Activated T-cell treated with anti-CD3 and anti-CD28 coated beads for 24 hours (primary cell): ENCODE measurements at places on chromosomes 11 and 22.

DNA sequence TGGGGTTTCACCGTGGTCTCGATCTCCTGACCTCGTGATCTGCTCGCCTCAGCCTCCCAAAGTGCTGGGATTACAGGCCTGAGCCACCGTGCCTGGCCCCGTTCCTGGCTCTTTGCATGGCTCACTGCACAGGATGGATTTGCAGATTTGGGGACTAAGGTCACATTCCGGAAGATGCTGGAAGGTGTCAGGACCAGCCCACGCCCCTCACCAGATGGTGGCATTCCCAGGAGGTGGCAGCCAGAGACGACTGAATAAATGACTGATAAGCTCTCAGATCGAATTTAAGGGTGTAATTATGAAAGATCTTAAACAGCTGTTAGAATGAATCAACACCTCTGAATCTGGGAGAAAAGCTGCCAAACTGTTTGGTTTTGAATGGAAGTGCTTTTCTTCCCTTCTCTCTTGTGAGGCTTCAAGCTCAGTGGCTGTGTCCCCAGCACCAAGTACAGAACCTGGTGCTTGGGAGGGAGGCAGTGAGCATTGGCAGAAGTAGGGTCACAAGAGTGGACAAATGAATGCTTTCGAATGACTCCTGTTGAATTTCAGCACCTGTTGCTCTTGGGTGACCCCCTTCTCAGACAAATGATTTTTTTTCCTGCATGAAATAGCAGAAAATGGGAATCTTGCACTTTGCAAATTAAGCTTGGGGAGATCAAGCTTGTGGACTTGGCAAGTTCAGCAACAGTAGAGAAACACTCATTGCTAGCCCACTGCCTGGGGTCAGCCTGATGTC, 69.6 kb downstream of the KIAA1671 start:
- no peak for DNase-seq

DNA sequence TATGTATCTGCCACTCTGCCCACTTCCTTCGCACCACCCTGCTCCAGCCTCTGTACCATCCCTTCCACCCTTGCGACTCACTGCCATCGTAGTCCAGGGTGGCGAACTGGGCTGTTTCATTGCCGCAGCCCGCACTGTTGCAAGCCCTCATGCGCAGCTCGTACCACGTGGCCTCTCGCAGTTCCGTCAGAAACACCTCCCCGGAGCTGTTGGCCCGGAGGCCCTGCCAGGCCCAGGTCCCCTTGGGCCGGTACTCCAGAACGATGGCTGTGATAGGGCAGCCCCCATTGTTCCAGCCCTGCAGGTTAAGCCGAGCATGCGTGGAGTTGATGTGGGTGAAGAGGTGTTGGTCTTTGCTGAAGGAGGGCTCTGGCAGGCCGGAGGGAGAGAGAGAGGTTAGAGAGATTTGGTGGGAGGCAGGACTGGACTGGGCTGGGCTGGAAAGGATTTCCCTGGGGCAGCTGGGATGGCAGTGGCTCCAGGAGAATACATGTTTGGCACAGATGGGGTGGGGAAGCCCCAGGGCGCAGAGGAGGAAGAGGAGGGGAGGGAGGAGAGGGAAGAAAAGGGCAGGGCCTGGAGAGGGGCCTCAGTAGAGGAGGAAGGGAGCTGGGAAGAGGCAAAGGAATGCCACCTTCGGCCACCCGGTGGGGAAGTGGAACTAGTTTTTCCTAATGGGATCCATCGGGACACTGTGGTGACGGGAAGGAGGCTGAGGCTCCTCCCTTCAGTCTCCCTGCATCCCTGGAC, 109.6 kb downstream of the CEP164 start:
- no peak for DNase-seq

- DNase-seq: no peak
These were observed 42.3 kb upstream of the DKK3 start for GRCh38 chr11:12050470-12051286.

GRCh38 chr11:79232346-79232745, 208.5 kb downstream of the TENM4 start:
- DNase-seq: no peak
